Peyer's patch (tissue), 4 donors: ENCODE measurements at places on chromosomes 12 and 14. TPM values are rescaled to one million over a fixed set of nuclear protein-coding genes. Genes with fewer than 3 reads are reported as not detected.
A peak's percentile ranks its signal among the peaks of the same experiment; 100 is the strongest.

GRCh38 chr12:123655420-123655819, 15.5 kb upstream of the TCTN2 start:
- DNase-seq, result no peak

DNA sequence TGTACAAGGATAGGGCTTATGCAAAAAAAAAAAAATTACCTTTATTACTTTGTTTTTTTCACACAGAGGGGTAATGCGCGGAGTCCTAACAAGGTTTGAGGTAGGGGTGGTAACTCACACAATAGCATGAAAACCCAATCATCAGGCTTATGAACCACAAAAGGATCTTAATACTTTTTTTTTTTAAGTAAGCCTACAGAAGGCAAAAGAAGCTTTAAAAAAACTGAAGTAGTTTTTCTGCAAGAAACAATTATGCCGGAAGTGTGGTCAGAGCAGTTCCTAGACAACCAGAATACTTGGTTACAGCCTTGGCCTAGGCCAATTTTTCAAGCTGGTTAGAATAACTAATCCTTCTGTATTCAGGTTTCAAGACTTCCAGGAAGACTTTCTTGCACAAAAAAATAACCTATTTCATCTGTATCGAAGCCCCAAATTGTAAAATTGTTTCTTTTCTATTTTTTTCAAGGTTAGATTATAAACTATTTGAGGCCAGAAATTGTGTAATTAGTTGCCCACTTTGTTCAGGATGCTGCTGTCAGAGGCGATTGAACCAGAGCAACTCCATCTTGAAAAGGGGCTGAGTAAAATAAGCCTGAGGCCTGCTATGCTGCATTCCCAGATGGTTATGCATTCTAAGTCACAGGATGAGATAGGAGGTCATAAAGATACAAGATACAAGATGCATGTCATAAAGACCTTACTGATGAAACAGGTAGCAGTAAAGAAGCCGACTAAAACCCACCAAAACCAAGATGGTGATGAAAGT, 1.8 kb upstream of the GNS start:
- DNase-seq, result no peak

PTMS gene
- 44.2 TPM for total RNA-seq

C12orf54 gene
- not detected for total RNA-seq

FOXN4 gene
- not detected for total RNA-seq

ITGB7 gene
- 66.0 TPM for total RNA-seq

KLHL33 gene
- total RNA-seq, result not detected

RASAL1 gene
- total RNA-seq, result 0.85 TPM

GRCh38 chr14:98170575-98170974, 1101.4 kb downstream of the BCL11B start:
- no peak for DNase-seq

DNA sequence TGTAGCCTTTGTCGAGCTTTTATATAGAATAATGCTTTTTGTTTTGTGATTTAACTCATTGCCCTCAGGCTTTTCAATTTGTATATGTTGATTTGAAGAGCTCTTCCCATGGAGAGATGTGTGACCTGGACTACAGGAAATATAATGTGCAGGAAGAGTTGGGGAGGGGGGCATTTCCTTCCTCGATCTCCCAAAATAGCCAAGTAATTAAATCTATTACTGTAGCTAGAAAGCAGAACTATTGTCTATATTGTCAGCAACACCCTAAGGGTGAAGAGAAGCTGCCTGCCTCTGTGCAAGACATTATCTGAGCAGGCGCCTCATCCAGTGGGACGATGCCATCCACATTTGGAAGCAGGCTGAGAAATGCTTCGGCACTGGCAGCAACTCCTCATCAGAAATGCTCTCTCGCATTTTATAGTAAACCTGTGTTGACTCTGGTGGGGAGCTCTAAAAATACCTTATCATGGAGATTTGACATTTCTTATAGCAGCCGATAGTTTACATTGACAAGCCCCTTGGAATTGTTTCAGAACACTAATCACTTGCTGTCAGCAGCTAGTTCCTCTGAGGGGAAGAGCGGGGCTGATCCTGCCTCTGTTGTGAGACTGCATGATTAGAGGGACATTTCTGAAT, 392.5 kb upstream of the RGS6 start:
- DNase-seq, result no peak

DNA sequence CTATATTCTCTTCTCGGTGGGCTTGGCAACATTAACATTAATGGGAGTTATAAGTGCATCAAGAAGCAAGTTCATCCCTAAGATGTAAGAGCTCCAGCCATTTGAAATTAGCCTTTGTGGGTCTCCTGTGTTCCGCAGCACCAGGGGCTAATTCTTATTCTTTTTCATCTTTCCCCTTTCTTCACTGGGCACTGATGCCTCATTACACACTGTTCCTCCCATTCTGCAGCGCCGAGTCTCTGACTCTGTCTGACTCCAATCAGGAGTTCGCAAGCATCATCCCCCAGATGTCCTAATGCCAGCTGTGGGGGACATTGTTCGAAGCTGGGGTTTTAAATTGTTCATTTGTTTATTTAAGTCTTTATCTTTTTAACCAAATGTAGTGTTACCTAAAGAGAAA, 341.3 kb downstream of the EGLN3 start:
- DNase-seq, result no peak

GRCh38 chr12:111174251-111174960, 194.5 kb downstream of the PHETA1 start:
- no peak for DNase-seq

GRCh38 chr12:109757671-109758265, 44.1 kb downstream of the FAM222A start:
- DNase-seq, result peak; percentile 34

DNA sequence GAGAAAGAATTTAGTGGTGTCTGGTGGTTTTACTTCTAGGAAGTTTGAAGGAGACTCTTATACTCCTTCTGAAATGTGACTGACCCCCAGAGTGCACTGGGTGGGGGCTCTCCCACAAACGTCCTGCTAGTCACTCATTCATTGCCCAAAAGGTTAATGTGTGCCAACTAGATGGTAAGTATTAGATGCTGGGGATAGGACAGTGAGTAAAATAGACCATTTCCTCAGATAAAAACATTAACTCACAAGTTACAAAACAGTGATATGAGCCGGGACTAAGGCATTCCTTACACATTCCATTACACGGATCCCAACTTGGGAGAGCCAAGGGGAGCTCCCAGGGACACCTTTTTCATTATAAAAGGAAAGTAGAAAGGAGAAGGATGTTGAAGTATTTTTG, 185.1 kb downstream of the ATXN7L3B start:
- no peak for DNase-seq

POLR3B gene
- total RNA-seq, result 6.8 TPM

DNA sequence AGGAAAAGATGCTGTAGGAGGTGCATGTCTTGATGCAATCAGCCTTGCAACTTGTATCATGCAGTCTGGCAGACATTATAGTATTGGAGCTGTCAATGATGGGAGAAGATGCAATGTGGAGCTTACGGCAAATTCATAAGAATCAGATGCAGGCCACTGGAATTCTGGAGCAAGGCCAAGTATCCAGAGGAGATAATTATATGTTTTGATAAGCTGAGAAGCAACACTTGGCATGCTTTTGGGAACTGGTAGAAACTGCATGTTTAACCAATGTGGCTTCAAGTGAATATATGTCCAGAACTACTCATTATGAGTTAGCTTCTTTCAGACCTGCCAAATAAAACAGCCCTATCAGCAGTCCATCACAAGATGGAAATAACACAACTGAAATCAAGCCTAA, 249.1 kb upstream of the PPFIA2 start:
- no peak for DNase-seq

DNA sequence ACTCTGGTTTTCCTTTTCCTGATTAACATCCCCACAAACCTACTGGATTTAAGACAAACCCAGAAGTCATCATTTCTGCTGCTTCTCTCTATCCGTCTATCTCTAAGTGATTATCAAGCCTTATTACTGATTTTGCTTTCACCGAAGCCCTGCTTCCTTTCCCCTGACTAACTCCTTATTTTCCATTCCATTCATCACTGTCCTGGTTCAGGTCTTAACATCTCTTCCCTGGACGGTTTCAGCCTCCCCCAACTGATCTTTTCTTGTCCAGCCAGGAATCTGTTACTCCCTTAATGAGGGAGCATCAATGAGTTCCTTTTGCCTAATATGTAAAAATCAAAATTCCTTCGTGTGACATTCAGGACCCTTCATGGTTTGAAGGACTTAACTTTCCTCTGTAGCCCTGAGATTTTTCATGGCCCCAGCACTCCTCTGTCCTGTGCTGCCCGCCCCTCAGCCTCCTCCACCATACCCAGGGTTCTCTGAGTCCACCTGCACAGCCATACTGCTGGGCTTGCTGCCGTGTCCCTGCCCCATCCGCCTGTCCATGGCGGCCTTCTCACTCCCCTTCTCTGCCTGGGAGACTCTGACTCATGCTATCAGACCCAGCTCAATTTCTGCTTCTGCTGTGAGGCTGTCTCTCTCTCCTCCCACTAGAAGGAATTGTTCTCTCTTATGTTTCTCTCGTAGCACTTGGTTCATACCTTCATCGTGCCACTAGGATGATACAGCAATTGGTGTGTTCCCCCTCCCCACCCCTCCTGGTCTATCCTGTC, 167.8 kb upstream of the HIF1A start:
- DNase-seq, result no peak

DNA sequence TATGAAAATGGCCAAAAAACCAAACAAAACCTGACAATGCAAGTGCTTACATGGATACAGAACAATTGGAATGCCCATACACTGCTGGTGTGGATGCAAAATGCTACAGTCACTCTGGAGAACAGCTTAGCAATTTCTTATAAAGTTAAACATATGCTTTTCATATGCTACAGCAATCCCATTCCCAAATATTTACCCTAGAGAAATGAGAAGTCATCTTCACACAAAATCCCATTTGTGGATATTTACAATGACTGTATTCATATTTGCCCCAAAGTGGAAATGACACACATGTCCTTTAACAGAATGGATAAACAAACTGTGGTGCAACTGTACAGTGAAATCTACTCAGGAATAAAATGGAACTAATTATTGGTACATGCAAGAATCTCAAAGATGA, 20.4 kb downstream of the SAV1 start:
- DNase-seq, result no peak

DNA sequence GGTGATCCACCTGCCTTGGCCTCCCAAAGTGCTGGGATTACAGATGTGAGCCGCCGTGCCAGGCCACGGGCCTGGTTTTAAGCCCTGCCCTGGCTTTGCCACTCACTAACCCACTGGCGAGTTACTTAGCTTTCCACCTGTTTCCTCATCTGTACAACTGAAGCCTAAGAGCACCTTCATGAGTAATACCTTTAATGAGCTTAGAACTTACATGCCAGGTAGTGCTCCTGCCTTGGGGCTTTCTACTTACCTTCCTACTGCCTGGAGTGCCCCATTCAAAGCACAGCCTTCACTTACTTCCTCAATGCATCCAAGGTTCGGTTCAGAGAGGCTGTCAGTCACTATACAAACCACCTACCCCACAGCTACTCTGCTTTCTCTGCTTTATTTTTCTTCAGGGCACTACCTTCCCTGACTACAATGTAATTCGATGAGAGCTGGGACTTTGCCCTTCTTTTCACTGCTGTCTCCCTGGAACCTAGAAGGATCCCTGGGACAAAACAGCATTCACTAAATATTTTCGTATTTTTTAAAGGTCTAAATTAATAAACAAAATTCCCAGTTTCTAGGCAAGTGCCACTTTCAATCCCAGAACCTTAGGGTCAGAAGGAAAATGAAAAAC, 13.8 kb downstream of the ZCCHC8 start:
- no peak for DNase-seq

GRCh38 chr14:22569106-22569736, 19.8 kb downstream of the DAD1 start:
- DNase-seq, result no peak

CABP1 gene
- total RNA-seq, result 0.95 TPM

DNA sequence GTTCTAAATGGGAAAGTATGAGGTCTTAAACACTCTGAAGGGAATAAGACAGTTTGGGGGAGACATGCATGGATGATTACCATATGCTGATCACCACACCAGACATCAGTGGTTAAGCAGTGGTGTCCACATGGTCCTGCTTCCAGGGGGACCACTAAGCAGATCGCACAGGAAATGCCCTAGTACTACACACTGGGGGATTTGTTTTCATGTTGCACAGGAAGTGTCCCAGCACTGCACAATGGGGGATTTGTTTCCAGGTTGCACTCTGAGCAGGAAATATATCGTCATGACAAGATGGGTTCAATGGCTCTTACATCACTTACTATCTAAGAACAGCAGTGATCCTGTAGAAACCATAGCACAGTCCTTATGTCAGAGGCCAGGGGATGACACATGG, 245.5 kb downstream of the BCL11B start:
- DNase-seq, result no peak

GRCh38 chr14:84891404-84891803, 638.5 kb upstream of the FLRT2 start:
- no peak for DNase-seq

AQP6 gene
- not detected for total RNA-seq

DNA sequence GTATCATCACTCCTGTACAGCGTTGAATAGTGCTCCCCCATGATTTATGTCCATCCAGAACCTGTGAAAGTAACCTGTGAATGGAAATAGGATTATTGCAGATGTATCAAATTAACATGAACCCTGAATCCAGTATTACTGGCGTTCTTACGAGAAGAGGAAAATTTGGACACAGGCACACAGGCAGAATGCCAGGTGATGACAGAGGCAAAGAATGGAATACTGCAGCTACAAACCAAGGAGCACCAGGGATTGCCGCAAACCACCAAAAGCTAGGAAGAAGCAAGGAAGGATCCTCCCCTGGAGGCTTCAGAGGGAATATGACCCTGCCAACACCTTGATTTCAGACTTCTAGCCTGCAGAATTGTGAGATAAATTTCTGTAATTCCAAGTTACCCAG, 113.5 kb upstream of the EGLN3 start:
- DNase-seq, result no peak

RTN1 gene
- 5.0 TPM for total RNA-seq

- DNase-seq, result no peak
These were observed 56.9 kb downstream of the FOS start for GRCh38 chr14:75335571-75335970.

- no peak for DNase-seq
These were observed 42.6 kb downstream of the LIMA1 start for GRCh38 chr12:50240792-50241114.

DNA sequence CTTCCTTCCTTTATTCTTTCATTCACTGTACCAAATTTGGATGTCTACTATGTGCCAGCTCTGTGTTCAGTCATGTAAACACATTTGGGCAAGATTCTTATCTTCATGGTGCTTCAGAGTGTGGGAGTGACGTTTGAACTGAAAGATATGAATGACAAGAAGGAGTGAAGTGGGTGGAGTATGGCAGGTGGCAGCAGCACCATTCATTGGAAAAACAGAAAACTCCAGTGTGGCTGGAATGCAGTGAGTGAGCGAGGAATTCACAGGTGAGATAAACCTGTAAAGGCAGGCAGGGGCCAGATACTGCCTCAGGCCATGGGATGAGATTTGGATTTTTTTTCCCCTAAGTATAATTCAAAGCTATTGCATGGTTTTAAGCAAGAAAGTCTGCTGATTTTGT, 140.7 kb upstream of the CCDC198 start:
- no peak for DNase-seq

GRCh38 chr12:129372876-129373275, 519.6 kb downstream of the GLT1D1 start:
- no peak for DNase-seq

ARHGEF40 gene
- total RNA-seq, result 29.1 TPM

- no peak for DNase-seq
These were observed 16.9 kb upstream of the MGST1 start for GRCh38 chr12:16330560-16330959.

ATP2B1 gene
- total RNA-seq, result 117 TPM

- DNase-seq, result no peak
These were observed 286.6 kb upstream of the KITLG start for GRCh38 chr12:88866881-88867280.
